ENCODE measurements at places on chromosomes 4 and X.
A peak's percentile ranks its signal among the peaks of the same experiment; 100 is the strongest.

GRCh38 chrX:149825424-149825823 lies 43.7 kb downstream of the MAGEA9 start:
- peak; percentile 64 for DNase-seq

- no peak for DNase-seq
Observed at GRCh38 chr4:59904331-59904730, 1295.8 kb upstream of the ADGRL3 start.

DNA sequence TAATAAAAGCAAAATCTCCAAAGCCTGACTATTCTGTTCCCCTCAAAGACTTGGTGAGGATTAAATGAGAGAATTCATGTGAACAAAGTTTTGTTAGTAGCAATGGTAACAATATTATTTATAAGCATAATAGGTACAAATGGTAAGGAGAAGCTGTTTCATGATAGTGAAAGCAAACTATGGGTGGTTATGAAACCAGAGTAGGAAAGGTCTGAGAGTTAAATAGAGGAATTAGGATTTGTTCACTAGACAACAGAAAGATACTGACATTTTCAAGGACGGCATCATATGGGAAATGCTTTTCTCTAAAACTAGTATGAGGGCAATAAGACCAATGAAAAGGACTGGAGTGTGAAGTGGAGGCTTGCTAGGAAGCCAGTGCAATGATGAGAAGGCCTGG lies 128.6 kb upstream of the FTHL17 start:
- DNase-seq: no peak

DNA sequence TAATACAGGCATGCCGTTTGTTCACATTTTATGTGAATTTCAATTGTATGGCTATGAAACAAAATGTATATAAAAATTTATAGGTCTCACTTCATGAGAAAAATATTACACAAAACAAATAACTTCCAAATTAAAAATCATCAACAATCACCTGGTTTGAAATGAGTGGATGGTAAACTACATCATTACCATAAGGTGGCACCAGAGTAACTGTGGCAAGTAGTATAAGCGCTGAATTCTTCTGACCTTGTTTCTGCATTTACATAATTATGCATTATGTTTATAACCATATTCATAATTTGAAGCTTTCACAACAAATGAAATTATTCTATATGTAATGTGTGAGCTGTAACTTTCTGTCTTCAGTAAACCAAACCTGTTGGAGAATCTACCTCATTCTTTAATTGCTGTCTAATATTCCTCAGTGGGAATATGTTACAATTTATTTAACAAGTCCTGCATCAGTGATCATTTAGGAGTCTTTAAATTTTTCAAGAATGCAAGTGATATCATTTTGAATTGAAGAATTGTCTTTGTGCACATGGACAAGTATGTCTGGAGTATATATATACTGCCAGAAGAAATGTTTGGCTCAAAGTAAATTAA lies 55.2 kb downstream of the MMRN1 start:
- peak; percentile 30 for DNase-seq

DNA sequence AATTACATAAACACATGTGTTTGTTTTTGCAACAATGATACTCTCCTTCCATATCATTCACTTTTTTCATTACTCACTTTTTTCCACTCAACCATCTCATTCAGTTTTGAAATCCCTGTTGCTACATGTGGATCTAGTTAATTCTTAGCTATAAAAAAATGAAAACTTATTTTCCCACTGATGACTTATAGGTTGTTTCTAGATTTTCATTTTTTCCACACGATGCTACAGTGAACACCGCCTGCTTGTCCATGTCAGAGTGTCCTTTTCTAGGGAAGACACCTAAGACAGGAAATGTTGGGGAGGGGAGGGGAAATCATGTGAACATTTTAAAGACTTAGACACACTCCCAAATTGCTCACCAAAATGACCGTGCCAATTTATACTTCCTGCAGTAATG lies 70.2 kb downstream of the SUPT20HL2 start:
- DNase-seq: no peak

DNA sequence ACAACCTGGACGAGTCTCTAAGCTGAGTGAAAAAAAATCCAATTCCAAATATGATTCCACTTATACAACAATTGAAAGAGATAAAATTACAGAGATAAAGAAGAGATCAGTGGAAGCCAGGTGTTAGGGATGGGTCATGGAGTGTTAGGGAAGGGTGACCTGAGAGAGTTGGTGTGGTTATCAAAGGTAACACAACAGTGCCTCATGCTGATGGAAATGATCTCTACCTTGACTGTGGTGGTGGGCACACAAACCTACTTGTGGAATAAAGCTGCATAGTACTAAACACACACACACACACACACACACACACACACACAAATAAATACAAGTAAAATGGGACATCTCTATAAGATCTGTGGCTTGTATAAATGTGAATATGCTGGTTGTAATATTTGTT lies 26.0 kb downstream of the BEND2 start:
- peak; percentile 20 for DNase-seq

All from NCI-H82 (cell line).